ENCODE measurements at places on chromosomes 5 and 9.

DNA sequence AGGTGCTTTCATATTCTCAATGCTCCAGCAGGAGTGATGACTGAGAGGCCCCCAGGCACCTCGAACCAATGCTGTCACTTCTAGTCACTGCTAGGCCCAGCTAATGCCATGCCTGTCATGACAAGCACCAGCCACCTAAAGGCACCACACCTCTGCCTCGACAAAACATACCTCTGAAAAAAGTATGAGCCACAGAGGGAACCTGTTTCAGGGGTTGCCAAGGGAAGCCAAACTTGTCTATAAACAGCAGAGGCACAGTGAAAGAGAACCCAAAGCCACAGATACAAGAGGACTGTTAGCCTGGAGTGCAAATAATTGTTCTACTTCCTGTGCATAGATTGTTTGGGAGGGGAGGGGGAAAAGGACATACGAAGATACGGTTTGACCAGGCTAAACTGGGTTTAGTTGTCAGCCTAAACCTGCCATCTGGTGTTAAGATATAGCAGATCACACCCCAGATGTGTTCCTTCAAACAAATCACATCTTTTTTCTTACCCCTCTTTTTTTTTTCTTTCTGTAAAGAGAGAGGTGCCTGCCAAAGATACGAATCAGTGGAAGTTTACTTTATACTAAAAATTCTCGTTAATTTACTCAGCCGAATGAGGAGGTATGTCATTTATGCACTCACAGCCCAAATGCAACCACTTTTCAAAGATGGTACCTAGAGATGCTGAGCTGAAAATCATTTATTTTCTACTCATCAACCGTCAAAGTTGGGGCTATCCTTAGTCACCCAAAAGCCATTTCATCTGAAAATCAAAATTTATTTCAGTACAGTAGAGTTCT is 45.7 kb downstream of the BNC2 start:
- no peak for DNase-seq

- DNase-seq = peak; percentile 67
These were observed 4.5 kb downstream of the DUSP1 start for GRCh38 chr5:172766287-172767108.

DNA sequence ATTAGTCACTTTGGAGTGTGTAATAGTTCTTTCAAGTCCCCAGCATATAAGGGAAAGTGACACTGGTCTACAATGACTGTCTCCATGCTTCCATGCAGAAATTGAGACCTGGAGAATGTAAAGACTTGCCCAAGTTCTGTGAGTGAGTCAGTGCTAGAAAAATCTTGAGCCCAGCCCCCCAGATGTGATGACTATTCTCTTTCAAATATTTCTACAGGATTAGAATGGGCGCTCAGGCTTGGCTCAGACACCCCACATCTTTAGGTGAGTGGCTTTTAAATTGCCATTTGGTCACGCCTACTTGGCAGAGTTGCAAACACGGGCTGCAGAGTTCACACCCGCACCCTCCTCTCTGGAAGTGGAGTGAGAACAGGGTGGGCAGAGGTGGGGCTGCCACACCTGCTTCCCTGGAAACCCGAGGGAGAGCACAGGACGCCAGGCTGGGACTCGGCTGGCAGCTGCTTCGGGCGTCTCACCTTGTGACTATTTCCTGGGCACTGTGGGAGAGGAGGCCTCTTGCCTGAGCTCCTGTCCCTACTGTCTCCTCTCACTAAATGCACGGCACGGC is 37.6 kb downstream of the ROPN1L start:
- DNase-seq = peak; percentile 85

GRCh38 chr9:20509466-20509865 is 112.8 kb downstream of the MLLT3 start:
- DNase-seq = no peak

- DNase-seq = no peak
These were observed 7.3 kb downstream of the GLRX start for GRCh38 chr5:95815155-95815729.

DNA sequence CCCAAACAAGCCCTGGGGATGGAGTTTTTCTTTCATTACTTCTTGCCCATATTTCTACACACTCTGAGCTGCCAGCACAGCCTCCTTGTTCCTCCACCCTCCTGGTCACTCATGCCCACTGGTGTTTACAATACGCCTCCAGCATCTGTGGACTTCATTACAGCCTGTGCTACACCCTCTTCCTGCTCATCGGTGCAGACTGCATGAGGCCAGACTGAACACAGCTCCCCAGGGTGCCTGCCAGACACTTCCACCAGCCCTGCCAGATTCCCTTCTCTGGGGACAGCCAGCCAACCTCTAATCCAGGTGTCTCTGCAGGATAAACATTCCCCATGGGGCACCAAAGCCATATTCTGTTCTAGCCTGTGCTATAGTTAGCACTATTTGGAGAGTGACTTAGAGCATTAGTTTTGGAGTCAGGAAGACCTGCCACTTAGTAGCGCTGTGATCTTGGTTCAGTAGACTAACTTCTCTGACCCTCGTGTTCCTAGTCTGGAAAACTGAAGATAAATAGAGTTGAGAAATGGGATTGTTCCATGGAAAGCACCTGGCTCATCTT is 163.8 kb upstream of the KLF4 start:
- no peak for DNase-seq

DNA sequence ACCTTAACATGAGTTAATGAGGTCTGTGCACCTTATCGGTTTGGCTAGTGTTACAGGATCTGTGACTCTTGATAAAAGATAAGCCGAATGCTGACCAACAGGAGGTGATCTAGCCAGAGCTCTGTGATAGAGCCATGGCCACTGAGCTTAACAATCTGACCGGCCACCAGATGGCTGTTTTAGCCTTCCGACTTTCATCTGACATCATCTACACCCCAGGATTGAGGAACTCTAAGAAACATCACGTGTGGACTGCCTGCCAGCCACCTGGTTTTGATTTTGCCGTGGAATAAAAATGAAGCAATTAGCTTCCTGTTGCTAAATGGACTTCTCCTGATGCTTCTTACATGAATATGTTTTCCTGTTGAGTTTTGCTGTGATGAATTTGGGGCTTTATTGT is 281.3 kb downstream of the CEMIP2 start:
- no peak for DNase-seq

DNA sequence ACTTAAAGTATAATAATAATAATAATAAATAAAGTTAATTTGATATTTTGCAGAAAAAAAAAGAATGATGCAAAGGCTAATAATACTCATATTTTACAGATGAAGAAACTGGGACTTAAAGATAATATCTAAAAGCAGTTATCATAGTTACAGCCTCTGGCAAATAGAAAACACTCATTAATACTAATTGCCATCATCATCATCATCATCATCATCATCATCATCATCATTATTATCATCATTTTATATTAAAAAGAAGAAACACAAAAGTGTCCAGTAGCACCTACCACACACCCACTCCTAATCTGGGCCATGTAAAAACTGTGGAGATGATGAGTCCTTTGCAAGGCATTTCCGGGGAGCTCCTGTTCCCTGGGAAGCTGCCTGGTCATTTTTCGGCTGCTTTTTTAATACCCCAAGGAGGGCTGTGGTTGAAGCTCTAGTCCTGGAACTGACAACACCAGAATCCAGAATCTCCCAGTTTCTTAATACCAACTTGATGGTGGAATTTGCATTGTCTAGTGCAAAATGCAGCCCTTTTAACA is 70.8 kb downstream of the HTR4 start:
- no peak for DNase-seq

GRCh38 chr5:55680353-55680752 is 31.8 kb downstream of the SLC38A9 start:
- DNase-seq = no peak

- DNase-seq = peak; percentile 16
These were observed 964 bp downstream of the HTR4 start for GRCh38 chr5:148653291-148653835.

- DNase-seq = no peak
These were observed 54.6 kb downstream of the SUSD1 start for GRCh38 chr9:112120439-112120925.

DNA sequence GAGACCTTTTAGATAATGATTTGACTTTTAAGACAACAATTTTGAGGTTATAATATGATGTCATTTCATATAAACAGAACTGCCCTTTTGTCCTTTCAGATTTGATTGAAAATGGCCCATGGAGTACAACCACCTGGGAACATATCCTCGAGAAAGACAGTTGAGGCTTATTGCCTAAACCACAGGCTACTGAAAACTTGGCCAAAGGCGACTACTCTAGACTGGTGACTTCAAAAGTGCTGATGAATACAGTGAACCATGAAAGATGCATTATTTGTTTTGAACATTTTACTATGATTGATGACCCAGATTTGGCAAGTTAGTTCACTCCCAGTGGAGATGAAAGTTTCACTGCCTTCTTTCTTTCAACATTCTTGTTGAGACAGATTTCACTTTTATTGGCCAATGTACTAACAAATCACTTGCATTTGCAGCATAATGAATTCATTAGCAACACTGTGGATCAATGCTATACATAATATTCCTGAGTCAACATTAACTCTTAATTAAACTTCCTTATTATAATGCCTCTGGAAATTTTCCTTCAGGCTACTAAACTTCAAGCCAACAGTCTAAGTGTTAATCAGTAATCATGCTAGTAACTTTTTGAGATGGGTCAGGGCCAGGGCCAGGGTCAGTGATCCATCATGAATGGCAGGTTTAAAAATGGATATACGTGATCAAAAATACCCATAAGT is 480.3 kb downstream of the RAB3C start:
- DNase-seq = no peak

DNA sequence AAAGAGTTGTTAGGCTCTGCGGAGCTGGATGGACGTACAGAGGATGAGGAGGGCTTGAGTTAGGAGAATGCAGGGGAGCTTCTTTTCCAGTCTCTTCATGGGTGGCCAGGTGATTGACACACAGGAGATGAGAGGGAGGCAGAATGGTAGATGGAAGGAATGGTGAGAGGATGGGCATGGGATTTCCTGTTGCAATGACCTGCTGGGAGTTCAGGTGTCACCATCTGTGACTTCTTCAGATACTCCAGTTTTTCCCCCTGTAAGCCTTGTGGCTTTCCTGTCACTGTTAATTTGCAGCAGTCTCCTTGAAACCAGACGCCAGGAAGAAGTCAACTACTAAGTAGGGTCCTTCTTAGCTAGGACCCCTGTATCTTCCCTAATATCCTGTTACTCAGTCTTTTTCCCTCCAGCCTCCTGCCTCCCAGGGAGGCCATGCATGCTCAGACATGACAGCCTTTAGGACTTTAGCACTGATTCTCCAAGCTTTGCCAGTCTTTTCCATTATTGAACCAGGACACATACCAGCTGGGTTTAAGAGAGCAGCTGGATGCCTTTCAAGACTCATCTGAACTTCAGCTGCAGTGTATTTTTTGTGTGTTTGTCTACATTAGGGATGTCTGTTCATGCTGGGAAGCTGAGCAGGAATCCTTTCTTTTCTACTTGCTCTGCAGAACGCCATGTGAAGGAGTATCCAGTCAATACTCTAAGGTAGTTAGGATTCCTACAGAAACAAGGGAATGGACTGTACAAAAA is 67.2 kb upstream of the CD180 start:
- no peak for DNase-seq

DNA sequence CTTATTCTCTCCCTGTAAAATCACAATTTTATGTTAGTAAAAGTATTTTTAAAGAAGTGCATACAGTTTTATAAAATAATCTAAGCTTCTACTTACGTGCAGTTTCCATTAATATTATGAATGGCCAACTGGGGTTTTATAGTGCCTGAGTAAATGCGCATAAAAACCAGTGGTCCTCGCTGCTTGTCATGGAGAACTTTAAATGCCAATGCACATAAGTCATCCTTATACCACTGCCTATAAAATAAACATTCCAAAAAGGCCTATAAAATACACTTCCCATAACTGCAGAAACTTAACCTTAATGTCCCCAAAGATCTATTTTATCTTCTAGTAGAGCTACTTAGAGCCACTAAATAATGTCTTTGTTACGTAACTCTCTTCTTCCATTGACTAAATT is 28.5 kb downstream of the GFM2 start:
- DNase-seq = no peak

DNA sequence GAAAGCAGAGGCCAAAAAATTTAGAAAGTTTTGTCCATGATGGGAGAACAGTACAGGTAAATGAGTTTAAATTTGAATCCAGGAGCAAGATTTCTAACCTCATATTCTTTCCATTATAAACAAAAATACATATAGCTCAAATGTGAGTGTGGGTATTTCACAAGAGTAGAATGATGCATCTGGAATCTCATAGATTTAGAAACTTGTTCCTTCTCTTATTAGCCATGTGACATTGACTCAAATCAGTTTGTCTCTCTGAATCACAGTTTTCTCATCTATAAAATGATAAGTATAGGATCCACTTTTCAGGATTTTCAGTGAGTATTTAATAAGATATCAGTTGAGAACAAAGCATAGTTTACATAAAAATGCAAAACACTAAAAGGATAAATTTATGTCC is 436.3 kb upstream of the PAPPA start:
- DNase-seq = no peak

DNA sequence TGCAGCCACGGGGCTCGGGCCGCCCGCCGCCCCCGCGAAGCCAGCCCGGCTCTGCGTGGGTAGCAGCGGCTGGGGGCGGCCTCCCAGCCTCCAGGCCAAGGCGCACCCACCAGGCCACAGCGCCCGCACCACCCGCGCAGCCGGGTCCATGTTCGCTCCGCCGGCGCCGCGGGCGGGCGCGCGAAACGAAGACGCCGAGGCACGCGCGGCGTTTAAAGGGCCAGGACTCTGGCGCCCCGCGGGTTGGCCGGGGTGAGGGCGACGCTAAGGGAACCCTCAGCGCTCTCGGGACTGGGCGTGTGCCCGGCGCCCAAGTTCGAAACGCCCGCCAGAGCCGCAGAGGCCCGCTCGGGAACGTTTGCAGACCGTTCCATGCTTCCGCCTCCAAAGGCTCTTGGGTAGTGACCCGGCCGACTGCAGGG is at the start of gene PTGES2:
PTGES2 (minus strand) TSS at position 162 of the 422 bp plus-strand sequence; CDS start at position 150, 12 bp downstream.
- peak; percentile 90 for DNase-seq

DNA sequence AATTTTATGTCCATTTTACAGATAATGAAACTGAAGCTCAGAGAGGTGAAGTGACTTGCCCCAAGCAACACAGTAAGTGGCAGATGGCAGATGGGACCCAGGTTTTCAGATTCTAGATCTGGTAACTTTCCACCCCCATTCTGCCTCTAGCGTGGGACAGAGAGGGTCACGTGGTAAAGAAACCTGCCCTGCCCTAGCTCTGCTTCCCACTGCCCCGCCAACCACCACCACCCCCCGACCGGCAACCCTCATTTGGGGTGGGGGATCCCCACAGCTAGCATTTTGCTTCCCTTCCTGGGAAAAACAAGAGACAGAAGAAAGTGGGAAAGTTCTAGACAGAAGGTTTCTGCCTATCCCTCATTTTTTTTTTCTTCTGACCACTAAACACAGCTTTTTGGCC is 172.5 kb downstream of the ACTL7B start:
- DNase-seq = no peak

GRCh38 chr9:17480966-17481365 is 97.9 kb upstream of the SH3GL2 start:
- no peak for DNase-seq

- DNase-seq = no peak
These were observed 495.0 kb downstream of the PRELID2 start for GRCh38 chr5:145340099-145340498.

- peak; percentile 38 for DNase-seq
These were observed 624 bp downstream of the FBXW11 start for GRCh38 chr5:172005708-172006320.

GRCh38 chr9:101487443-101487840 is 46.2 kb upstream of the RNF20 start:
- DNase-seq = no peak
